ENCODE measurements at places on chromosomes 11 and 22.

GRCh38 chr11:90908074-90908473 is 685.2 kb upstream of the CHORDC1 start:
- DNase-seq = no peak

- DNase-seq = no peak
These were observed 963 bp downstream of the TYMP start for GRCh38 chr22:50528682-50529415.

DNA sequence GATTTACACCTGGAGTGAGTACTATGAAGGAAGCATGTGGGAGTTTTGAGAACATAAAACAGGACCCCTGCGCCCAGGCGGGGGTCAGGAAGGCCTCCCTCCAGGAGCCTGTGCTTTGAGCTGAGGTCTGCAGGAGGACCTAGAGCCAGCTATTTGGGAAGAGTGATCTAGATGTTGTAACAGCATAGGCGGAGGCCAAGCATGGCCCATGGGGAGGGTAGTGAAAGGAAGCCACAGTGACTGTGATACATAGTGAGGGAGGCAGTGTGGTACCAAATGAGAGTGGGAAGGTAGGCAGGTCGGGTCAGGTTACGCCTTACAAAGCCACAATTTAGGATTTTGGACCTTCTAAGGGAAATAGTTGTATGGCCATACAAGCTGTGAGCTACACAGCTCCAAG is 147.5 kb downstream of the PARVA start:
- no peak for DNase-seq

GRCh38 chr11:120332822-120333716 is 3.1 kb upstream of the ARHGEF12 start:
- DNase-seq = no peak

DNA sequence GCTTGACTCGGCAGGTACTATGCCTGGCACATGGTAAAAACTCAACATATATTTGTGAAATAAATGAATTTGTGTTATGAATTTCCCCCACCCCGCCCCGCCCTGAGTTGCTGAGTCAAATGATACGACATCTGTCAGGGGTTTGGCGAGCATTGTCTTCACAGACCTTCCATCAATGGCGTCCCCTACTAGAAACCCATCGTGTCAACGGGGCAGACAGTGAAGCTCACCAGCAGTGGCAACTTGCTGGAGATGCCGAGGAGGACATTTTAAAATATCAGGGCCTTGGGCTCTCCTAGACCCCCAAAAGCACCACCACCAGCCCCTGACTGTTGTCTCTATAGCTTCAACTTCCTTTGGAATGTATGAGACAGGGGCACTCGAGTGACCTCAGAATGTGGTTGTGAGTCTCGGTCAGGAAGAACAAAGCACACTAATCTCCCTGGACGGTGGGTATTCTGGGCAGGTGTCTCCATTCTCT is 761 bp upstream of the NXF1 start:
- peak; percentile 29 for DNase-seq

DNA sequence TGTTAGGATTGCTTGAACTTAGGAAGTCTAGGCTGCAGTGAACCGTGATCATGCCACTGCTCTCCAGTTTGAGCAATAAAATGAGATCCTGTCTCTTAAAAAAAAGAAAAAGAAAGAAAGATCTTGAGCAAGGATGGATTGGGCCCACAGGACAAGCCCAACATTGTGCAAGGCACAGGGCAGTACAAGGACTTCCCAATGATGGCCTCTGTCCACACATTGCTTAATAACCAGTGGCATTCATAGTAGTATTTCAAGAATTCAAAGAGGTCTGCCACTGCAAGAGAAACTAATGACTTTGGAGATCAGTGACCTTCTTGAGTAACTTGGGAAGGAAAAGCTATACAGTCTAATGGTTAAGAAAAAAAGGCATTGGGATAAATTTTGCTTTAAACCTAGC is 44.6 kb downstream of the SEZ6L start:
- DNase-seq = no peak

DNA sequence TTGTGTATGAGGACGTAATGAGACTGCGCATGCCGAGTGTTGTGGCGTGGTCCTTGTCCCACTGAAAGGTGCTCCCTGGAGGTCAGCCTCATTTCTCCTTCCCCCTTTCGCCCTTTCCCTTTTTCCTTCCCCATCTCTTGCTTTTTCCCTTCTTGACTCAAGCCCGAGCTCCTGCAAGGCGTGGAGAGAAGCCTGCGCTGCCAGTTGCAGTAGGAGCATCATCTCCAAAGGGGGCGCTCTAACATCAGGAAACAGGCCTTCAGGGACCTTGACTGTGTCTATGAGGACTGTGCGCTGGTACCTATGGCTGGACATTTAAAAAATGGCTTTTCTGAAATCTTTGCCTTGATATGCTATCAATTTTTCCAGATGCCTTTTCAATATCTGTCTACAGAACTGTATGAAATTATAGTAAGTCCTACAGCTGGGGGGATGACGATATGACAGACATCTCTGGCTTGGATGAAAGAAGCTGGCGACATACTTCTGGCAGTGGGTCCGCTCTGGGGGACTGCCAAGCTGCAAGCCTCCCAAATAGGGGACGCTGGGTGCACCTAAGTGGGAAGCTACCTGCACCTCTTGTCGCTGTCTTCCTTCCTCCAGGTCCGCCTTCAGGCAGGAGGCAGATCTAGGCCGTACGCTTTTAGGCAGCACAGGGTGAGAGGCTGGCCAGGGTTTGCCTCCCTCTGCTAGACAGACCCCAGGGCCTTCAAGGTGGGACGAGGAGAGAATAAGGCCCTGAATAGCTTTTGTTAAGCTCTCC is 96.5 kb downstream of the NXPE2 start:
- DNase-seq = peak; percentile 72

DNA sequence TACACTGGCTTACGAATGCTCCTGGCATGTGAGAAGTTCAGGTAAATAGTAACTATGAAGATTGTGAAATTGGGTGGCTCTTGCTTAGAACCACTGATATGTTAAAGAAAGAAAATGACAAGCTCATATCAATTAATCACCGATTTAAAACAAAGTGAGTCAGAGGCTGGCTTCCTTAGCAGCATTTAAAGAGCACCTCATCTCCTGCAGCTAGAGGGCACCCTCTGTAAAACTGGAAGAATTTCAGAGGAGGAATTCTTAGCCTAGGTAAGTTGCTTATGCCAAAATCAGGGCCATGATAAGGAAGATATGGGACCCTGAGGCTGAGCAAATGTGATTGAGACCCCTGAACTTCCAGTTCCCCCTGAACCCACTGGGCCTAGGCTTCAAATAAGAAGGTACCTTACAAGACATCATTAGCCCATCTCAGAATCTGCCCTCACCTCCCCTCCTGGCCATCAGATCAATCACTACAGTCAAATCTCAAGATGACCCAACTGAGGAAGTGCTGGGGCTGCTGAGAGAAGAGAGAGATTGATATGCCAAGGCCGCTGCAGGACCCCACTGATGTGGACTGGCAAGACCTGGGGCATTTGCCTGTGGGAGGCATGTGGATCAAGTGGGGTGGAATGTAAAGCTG is 8.6 kb upstream of the CD3E start:
- peak; percentile 50 for DNase-seq

DNA sequence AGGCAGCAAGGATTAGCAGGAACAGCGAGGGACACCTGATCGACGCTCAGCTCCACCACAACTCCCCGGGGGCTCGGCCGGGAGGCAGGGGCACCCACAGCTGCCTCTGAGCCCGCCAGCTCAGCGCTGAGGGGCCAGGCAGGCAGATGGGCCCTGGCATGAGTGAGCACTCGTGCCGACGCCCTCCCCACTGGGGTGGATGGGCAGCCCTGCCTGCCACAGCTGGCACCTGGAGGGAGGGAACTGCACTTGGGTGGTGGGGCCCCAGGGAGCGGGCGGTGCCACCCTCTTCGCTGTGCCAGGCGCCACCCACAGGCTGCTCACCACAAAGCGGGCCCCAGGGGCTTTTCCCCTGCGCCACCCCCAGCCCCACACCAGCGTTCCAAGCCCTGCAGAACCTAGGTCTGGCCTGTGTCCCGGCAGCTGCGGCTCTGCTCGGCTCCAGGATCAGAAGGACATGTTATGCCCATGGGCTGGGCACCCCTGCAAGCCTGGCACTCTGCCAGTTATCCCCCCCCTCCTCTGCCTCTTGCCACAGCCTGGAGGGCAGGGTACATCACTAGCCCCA is 28.8 kb downstream of the WNT7B start:
- DNase-seq = no peak

DNA sequence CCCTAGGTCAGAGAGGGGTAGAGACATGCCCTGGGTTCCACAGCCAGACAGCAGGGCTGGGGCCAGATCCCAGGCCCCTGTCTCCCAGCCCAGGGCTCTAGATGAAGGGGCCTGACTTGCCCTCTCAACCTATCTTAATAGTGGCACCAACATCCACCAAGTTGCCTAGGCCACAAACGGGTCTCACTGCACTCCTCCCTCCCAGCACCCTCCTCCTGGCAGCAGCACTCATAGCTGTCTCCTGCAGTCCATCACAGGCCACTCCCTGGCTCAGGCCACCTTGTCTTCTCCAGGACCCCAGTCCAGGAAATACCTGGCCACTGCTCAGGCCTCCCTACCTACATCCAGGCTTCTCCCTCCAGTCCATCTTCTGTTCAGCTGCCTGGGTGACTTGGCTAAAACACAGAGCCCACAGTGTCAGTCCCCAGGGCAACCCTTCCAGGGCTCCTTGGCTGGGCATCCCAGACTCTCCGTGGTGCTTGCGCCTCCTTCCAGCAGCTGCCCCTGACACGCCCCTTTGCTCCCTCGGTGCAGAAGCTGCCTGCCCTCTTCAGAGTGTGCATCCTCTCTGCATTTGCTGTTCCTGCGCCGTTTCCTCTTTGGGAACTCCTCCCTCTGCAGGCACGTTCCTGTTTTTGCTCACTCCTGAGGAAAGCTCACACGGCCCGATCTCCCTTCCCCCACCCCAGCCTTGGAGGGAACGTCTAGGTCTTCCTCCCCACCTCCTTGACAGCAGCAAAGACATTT is 40.5 kb downstream of the LRRC32 start:
- DNase-seq = no peak

DNA sequence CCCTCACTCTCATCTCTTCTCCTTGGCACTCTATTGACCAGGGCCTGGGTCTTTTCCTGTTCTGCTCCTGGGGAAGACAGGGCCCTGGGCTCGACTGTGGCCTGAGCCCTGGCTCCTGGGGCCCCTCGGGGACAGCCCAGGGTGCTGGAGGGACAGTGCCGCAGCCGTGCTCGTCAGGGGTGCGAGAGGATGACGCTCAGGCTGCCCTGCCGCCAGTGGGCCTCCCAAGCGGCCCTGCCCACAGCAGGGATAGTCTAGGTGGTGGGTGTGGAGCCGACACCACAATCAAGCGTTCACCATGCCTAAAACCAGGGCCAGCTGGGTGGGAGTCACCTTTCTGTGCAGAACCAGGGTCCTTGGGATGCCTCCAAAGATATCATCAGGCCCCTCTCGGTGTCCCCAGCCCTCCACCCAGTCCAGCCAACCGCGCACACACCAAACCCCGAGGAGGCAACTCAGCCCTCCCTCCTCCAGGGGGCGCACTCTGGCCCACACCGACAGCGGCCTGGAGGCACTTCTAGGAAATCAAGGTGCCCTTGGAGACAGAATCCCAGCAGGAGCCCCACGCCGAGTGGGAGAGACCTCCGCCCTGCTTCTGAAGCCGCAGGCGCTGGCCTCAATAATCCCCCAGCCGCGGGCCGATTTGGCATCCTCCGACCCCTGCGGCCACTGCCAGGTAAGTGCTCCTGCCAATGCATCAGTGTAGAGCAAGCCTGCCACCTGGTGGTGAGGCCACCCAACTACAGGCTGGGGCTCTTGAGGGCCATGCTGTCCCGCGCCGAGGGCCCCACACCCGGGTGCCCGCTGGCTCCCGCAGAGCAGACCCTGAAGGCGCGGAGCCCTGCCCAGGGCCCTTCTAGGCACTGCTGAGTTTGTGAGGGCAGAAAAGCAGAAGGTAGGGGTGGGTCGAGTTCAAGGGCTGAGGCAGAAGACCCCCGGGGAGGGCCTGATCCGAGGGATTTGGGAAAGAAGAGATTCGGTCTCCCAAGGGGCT is 496.4 kb downstream of the BUD13 start:
- DNase-seq = peak; percentile 82

- DNase-seq = no peak
These were observed 19.8 kb upstream of the PGM2L1 start for GRCh38 chr11:74417860-74418508.

- no peak for DNase-seq
These were observed 7.7 kb downstream of the YWHAH start for GRCh38 chr22:31952094-31952401.

GRCh38 chr11:104443387-104443786 is 279.4 kb upstream of the PDGFD start:
- DNase-seq = no peak

Measured in K562 (cell line).